ENCODE measurements at places on chromosomes 6 and 20. TPM values are rescaled to one million over a fixed set of nuclear protein-coding genes. Genes with fewer than 3 reads are reported as not detected.

Gene ACOT13
- 10.3 TPM for total RNA-seq

Gene HLA-DRB5
- total RNA-seq, result not detected

Gene OPN5
- total RNA-seq, result not detected

Gene BPI
- total RNA-seq, result 0.65 TPM

Gene CDH22
- total RNA-seq, result not detected

Gene GRM1
- not detected for total RNA-seq

Gene TFAP2B
- total RNA-seq, result not detected

Gene FERMT1
- 0.22 TPM for total RNA-seq

Gene APCDD1L
- total RNA-seq, result 0.17 TPM

Gene PDYN
- not detected for total RNA-seq

Gene HSF2
- 26.3 TPM for total RNA-seq

Gene DDRGK1
- 70.5 TPM for total RNA-seq

Gene SLC12A5
- total RNA-seq, result not detected

Gene ZSCAN26
- 14.7 TPM for total RNA-seq

Gene CST4
- total RNA-seq, result not detected

Gene RIPOR3
- total RNA-seq, result 63.0 TPM

Gene OR12D1
- total RNA-seq, result not detected

Gene ARMC2
- total RNA-seq, result 6.3 TPM

Gene SOX18
- total RNA-seq, result 46.3 TPM

Gene CD164
- total RNA-seq, result 236 TPM

Gene CALHM4
- not detected for total RNA-seq

Gene CYP24A1
- not detected for total RNA-seq

Gene DEFB132
- total RNA-seq, result 0.66 TPM

Gene SLC35F1
- total RNA-seq, result 0.17 TPM

Gene C6orf132
- total RNA-seq, result 1.9 TPM

Gene ACTL10
- total RNA-seq, result 0.75 TPM

Gene HLA-DRB1
- total RNA-seq, result 84.4 TPM

Gene PCSK2
- not detected for total RNA-seq

Gene DAAM2
- 53.9 TPM for total RNA-seq

Gene TMEM244
- total RNA-seq, result not detected

Gene CCN6
- total RNA-seq, result not detected

Gene TDRD6
- total RNA-seq, result 0.66 TPM

All from subcutaneous adipose tissue (tissue), 4 donors.